Central memory CD4-positive, alpha-beta T cell (primary cell): ENCODE measurements at places on chromosomes 4 and X.

DNA sequence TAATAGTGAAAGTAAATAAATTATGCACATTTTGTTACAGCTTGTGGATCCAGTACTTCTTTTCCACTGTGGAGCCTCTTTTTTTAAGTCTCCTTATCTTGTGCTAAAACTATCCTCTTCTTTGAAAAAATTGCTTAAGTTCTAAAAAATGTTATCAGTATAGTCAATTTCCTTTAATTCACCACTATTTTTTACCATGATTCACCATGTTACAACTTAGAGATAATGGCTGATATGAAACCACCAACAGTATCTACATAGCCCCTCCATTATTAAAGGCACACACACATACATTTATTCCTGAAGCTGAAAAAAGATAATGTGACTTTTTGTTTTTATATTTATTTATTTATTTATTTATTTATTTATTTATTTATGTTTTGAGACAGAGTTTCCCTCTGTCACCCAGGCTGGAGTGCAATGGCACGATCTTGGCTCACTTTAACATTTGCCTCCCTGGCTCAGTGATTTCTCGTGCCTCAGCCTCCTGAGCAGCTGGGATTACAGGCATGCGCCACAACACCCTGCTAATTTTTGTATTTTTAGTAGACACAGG lies 243.2 kb downstream of the SPOCK3 start:
- DNase-seq: no peak

DNA sequence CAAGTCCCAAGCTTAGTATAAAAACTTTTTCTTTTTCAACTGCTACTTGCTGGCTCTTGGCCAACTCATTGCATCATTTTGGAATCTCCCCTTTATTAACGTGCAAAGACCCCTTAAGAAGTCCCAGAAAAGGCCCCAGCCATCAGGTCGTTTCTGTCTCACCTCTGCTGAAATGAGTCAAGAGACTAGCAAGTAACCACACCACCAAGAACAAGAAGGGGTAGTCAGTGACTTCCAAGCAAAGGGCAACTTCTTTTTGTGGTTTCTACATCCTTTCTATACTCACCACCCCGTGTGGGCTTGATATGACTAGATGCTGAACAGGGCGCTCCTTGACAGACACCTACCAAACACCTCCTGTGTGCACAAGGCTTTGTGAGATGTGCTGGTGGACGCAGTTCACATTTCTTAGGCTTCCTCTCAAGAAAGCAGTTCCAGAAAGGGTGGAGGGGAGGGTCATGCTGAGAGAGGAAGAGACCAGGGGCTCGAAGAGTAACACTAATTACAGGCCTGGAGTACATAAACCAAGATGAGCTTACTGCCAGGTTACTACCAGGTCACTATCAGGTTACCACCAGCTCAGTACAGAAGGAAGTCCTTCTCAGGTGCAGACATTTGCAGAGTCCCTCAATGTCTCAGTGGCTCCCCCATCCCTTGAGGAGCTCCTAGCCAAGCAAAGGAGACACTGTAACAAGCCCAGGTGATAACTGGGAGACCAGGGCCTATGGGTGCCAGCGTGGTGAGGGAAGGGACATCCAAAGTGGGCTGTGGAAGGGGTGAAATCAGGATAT lies 19.3 kb downstream of the JAKMIP1 start:
- peak; percentile 55 for DNase-seq

GRCh38 chr4:80409809-80410208 lies 74.3 kb downstream of the CFAP299 start:
- no peak for DNase-seq

DNA sequence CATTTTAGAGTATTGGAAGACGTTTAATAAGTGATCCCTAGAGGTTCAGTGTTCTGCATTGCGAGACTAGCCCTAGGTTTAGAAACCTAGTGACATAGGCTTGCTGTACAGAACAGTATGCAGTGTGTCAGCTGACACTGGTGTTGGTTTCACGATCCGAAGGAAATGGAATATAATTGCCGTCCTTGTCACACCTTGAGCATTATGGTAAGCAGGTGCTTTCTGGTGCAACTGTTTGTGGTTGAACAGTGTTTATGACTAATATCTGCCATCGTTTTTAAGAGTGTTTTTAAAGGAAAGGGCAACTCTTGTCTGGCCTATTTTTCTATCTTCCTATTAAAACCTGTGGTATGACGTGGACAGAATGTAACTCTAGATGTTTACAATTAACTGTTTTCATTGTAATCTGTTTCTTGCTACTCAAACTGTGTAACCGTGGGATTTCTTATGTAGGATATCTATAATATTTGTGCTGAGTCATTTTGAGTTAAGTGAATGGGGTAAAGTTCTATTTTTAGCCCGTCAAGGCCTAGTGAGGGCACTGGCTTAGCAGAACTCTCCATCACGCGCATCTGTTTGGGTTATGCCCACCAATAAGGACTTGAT lies 53.8 kb upstream of the TBC1D14 start:
- peak; percentile 43 for DNase-seq

DNA sequence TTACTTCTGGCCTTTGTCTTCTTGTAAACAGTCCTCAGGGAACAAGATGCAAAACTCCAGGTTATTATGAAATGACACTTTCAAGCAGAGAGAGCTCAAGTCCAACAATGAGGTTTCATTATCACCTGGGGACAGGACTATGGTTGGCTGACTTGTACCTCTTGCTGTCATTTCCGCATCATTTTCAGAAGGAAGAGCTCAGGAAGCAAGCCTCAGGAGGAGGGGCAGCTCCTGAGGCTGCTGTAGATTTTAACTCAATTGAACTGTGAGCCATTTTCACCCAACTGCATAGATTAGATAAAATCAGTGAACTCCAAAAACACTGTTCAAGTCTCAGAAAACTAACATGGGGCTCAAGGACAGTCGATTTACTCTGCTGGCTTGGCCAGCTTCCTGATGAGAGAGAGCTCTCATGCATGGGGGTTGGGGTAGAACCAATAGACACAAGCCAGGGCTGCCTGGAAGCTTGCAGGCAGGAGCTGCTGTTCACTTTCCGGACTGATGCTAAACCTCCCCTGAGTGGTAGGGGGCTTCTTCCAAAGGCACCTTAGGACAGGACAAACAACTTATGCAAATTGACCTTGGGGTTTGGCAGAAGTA lies 23.6 kb downstream of the TMEM255A start:
- no peak for DNase-seq

GRCh38 chr4:2388429-2389182 lies 29.8 kb downstream of the ZFYVE28 start:
- DNase-seq: no peak

DNA sequence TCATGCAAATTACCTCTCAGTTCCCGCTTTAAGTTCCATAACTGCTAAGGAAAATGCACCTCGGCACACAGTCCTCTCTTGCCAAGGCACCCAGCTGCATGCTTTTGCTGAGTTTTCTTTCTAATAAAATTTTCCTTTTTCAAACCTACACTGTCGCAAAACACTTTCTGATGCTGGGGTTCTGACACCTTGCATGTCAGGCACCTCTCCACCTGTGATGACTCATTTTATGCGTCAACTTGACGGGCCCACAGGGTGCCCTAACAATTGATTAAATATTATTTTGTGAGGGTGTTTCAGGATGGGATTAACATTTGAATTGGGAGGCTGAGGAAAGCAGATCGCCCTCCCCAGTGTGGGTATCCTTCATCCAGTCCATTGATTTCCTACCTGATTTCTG lies 291.0 kb upstream of the STS start:
- no peak for DNase-seq

DNA sequence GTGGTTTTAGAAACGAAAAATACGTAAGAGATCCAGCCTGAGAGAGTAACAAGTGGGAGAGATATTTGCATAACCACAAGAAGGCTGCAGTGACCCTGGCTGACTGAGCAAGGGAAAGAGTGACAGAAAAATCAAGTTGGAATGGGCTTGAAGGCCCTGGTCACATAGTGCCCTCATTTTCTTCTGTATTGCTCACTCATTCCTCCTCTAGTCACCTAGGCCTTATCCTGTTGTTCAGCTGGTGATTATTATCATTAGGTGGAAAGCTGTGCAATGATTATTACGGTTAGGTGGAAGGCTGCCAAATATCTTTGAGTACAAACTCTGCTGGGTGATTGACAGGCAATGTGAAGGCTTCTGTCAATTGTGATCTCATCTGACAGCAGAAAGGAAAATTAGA lies 2384.1 kb downstream of the PCDH7 start:
- no peak for DNase-seq

- peak; percentile 0 for DNase-seq
Measured at GRCh38 chrX:47390780-47391179, 20.4 kb downstream of the ZNF157 start.

GRCh38 chr4:173543266-173543665 lies 13.2 kb upstream of the HAND2 start:
- no peak for DNase-seq

DNA sequence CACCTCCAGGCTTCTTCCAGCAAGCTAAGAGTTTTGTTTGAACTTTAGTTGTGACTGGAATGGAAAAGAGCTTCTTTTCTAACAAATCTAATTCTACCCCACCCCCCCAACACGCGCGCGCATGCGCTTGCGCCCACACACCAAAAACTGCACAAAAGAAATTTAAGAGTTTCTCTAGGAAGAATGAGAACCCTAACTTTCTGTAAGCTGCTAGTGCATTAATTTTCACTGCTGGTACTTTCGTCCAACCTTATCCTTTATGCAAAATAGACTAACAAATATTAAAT lies 9.0 kb upstream of the INTU start:
- DNase-seq: no peak

DNA sequence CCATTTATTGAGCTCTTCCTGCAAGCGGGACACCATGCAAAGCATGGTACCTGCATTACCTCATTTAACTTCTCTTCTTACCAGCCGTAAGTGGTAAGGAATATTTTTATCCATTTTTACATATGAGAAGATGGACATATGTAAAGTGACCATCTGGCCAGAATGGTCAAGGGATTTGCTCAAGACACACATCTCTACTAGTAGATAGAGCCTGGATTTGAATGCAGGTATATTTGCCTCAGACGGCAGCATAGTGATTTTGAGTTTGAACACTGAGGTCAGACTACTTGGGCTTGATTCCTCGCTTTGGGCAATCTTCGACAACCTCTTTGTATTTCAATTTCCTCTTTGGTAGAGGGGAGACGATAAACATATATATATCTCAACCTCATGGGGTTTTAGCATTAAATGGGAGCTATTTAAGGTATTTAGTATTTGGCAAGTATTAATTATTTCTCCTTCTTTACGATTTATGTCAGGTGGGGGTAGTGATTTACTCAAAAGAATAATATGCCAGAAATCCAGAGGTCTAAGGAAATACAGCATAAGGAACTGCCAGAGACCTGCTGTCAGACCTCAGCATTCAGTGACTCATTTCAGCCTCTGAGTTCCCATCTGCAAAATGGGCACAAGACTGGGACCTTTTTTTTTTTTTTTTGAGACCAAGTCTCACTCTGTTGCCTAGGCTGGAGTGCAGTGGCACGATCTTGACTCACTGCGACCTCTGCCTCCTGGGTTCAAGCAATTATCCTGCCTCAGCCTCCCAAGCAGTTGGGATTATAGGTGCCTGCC lies 34.6 kb upstream of the CHRNA9 start:
- no peak for DNase-seq

DNA sequence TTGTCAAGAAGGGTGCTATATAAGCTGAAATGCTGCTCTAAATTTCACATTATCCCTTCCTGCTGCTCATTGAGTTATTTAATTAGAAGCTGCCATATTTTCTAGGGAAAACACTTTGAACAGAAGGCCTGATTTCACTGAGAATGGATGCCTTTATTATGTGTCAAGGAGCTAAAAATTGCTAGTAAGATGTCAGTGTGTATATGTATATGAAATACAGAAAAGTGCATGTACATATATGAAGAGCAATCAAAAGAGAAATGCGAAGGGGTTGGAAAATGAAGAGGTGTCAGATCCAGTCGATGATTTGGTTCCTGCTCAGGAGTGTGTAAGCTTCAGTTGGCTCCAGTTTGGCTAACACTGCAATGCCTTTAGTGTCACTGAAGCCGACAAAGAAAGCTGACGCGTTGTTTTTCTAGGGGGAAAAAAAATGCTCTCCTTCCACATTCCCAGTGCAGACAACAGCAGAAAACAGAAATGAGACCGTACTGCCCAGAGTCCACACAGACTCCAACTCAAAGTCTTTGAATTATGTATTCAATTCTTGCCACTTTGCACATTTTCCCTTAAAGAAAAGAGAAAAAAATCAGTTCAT lies 154.2 kb downstream of the NHS start:
- no peak for DNase-seq
